ENCODE measurements at places on chromosomes 1 and 21. TPM values are rescaled to one million over a fixed set of nuclear protein-coding genes. Genes with fewer than 3 reads are reported as not detected.

ATP1A1 gene
- total RNA-seq = 87.0 TPM

UQCRHL gene
- 1.9 TPM for total RNA-seq

B3GALT2 gene
- 12.9 TPM for total RNA-seq

GJA9 gene
- not detected for total RNA-seq

FOXD3 gene
- total RNA-seq = not detected

AMY2A gene
- not detected for total RNA-seq

Data from fibroblast of villous mesenchyme (primary cell).